ENCODE measurements at places on chromosomes 4 and X.

DNA sequence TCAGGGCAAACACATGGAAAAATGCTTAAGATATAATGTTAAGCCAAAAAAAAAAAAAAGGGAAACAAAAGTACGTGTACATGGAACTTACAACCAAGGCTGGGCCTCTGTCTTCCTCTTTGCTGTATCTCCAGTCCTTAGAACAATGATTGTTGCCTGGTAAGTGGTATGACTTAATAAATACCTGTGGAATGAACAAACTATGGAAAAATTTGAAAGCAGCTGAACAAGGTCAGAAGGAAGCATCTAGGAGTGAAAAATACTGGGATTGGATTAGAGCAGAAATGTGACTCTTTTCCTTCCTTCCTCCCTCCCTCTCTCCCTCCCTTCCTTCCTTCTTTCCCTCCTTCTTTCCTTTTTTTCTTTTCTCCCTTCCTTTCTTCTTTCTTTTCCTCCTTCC, 54.2 kb upstream of the SMIM10 start:
- DNase-seq, result peak; percentile 77

- DNase-seq, result no peak
Measured at GRCh38 chr4:107066621-107067020, 30.5 kb upstream of the DKK2 start.

GRCh38 chr4:40261231-40262076, 64.6 kb downstream of the RHOH start:
- no peak for DNase-seq

- no peak for DNase-seq
Measured at GRCh38 chrX:103338663-103339062, 8.6 kb downstream of the TCEAL7 start.

- DNase-seq, result no peak
Measured at GRCh38 chrX:18983666-18984380, at the start of gene PHKA2. Gene PHKA2 (minus strand): TSS chrX:18984114. CDS start chrX:18983932, 182 bp downstream.

DNA sequence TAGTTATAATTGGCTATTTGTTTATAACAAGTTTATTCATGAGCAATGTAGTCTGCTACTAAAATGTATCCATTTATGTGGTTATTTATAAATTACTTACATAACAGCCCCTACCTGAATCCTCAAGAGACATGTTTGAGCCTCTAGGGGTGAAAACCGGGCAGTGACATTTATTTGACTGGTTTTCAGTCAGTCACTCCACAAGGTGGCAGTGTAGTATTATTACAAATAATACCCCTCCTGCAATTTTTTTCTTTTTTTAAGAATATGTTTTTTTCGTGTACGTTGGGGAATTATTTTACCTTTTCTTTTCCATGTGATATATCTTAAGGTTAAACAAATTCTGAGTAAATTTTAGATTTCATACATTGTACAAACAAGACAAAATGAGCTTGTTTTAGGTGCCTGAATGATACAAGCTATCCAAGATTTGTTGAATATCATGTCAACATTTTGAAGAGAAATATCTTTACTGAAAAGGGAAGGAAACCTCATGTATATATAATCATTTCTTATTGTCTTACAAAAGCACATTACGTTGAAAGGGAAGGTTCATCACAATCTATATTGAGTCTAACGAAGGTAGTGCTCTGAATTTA, 598.7 kb upstream of the TECRL start:
- DNase-seq, result no peak

- peak; percentile 0 for DNase-seq
Measured at GRCh38 chrX:6021316-6022091, 207.2 kb downstream of the NLGN4X start.

GRCh38 chr4:1200425-1201035, 28.1 kb upstream of the SPON2 start:
- DNase-seq, result peak; percentile 95

DNA sequence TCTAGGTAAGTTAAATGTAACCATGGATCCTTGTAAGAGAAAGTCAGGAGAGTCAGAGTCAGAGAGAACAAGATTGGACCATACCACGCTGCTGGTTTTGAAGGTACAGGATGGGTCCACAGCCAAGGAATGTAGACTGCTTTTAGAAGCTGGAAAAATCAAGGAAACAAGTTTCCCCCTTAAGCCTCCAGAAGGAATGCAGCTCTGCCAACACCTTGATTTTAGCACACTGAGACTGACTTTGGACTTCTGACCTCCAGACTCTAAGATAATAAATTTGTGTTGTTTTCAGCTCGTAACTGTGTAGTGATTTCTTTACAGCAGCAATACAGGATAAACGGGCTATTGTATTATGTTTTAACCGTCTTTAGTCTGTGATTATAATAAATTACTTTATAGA, 108.0 kb upstream of the USP38 start:
- DNase-seq, result no peak

GRCh38 chrX:72351606-72352334, 46.1 kb upstream of the CITED1 start:
- DNase-seq, result no peak

- no peak for DNase-seq
Measured at GRCh38 chr4:43332052-43332425, 439.5 kb downstream of the GRXCR1 start.

DNA sequence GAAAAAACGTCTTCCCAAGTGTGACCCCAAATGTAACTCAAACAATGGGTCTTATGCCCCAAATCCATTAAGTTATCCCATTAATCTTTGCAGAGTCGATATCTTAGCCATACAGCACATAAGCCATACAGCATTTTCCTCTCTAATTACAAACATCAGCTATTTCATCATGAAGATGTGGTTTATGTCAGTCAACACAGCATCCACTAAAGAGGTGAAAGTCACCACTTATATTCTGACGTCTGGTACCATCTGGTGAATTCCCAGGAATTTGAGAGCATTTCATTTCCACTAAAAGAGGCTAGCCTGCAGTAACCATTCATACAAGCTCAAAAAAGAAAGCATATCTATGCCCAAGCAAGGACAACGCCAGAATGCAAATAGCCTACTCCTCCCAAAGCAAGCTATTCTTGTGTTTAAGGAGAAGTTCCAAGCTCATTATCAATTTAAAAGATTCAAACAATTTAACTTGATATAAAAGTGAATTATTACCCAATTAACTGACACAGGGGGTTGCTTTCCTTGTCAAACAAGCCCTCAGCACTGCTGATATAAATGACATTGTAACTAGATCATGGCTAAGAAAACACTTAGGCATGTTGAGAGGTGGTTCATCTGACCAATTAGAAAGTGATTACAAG, 203.3 kb downstream of the ANTXR2 start:
- no peak for DNase-seq

DNA sequence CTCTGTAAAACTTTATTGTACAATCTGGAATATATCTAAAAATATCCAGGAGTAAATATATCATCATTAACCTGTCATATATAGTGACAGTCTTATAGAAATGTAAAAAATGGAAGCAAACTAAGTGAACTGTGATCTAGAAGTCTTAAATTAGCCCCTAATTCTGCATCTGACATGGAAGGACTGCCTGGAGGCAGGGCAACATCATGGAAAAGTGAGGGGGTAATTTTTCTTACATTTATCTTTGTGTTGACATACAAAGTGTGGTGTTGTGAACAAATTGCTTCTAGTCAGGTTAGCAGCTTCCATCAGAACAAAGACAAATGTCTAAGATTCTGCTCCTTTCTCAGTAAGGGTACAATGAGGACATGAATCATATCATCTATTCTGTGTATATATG, 186.3 kb downstream of the C4orf33 start:
- DNase-seq, result no peak

DNA sequence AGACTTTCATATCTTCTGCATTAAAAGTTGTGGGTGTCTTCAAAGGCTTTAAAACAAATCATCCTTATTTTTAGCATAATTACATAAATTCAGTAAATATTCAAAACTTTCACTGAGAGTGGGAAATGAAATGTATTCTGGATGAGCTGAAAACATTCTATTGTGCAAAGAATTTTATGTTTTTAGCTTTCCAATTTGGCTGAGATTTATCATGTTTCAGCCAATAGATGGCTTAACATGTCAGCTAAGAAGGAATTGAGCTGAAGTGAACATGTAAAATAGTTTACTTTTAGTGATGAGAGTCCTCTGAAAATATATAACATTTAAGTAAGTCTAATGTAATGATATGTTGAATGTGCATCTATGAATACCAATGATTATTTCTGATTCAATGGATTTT, 213.5 kb upstream of the GIMD1 start:
- DNase-seq, result no peak

DNA sequence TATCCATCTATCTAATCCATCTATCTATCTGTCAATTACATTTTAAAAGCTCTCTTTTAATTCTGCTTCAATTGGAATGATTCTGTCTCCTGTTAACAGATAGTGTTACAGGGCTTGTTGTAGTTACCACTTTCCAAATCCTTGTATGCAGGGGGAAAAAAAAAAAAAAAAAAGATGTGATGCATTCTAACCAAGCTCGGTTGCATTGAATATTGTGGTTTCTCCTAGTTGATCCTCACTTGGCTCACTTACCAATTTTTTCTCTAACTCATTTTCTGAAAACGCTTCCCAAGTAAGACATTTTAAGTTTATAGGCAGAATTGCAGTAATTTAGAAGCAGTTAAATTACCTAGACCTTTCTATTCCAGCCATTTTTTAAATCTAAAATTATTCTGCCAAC, 327.9 kb upstream of the PITX2 start:
- no peak for DNase-seq

DNA sequence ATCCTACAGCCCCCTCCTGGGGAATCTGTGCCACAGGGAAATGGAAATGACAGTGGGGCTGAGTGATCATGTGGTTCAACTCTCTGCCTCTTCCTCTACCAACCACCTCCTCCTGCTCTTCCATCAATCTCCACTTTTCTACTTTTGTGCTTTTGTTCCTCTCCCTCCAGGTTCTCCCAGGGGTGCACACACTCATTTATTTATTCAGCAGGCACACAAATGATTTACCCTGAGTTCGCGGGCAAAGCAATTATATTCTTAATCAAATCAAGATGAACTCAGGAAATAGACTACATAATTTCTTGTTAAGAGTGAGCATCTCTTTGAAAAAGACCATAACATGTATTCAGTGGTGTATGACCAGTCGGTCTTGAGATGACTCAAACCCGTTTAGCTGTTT, 69.2 kb downstream of the VCX3A start:
- no peak for DNase-seq

- DNase-seq, result no peak
Measured at GRCh38 chr4:168845897-168846296, 164.2 kb downstream of the CBR4 start.

GRCh38 chrX:142084611-142085010, 120.5 kb downstream of the MAGEC2 start:
- DNase-seq, result no peak

GRCh38 chrX:12974796-12975669, at the start of gene TMSB4X:
Gene TMSB4X (plus strand): TSS chrX:12975110.
- peak; percentile 74 for DNase-seq

DNA sequence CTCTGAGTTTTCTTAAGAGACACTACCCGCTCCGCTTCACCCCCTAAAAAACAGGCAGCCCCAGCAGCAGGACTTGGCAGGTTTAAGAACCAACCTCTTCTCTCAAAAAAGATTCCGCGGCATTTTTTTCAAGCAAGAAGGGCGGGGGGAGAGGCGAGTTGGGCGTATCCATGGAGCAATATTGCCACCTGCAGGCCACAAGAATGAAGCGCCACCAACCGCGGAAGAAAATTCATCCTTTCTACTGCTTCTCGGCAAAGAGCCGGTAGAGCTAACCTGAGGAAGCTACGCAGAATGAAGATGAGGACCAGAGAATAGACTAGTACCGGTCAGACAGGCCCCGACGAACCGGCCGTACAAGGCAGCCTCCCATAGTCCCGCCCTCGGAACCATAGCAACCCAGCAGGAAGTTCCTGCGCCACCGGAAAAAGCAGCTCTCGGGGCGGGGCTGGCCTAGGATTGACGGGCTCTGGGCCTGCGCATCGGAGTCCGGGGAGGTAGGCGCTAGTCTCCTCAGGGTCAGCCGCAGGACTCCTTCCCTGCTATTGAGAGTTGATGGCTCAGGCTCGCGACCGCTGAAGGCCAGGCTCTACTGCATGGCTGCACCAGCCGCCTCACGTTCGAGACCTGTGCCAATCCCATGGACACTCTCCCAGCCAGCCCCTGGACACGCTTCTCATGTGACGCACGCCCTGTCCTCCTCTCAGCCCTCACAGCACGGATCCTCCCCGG, 76.9 kb downstream of the MAGED4 start:
- DNase-seq, result peak; percentile 85

DNA sequence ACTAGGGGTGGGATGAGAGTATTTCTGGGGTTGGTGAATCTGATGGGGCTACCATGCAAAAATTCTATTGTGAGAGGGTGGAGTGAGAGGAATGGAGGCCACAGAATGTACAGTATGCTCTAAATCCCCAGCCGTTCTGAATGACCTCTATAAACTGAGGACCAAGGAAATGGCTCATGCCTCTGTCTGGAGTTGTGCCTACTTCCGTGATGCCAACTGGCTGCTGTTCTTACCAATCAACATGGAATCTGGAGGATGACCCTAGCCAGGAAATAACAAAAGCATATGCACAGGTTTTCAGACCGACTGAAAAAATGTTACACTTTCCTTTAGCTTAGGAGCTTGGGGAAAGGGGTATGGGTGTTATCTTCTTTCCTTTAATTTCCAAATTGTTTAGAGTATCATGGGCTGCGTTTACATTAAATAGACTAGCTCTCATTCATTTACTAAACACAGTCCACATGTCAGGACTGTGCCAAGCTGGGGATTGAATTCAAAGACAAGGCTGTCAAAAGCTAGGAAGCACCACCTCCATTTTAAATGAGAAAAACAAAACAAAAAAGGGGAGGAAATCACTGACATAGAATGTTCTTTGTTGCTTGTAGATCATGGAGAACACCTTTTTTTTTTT, 20.2 kb upstream of the CCKAR start:
- peak; percentile 11 for DNase-seq

DNA sequence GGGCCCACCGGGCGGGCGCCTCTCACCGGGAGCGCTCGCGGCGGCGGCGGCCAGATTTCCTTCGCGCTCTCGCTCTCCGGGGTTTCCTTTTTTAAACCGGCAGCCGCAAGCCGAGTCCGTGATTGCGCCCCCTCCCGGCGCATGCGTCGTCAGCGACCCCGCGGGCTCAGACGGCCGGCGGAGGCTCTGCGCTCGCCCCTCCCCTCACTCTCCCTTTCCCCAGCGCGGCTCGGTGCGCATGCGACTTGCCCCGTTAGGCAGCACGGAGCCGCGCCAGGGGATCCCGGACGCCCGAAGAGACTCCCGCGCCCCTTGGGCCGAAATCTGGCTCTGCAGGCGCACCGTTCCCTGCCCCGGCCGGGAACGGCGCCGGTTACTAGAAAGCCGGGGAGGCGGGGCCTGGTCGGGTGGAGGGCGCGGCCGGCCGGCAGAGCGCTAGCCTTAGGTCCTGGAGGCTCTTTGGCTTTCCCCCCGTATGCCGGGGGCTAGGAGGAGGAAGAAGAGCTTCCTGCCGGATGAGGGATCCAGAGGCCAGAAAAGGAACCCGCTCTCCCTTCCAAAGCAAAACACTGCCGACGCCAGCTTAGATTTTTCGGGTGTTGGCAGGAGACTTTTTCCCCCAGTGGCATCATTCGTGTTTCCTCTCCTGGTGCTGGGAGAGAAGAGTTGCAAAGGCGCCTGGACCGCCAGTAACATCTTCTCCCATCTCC, at the start of gene CLOCK:
Gene CLOCK, minus strand, starts transcription at position 154 of the 710 bp plus-strand sequence. CDS start 64,124 bp downstream, outside the sequence.
- peak; percentile 85 for DNase-seq

DNA sequence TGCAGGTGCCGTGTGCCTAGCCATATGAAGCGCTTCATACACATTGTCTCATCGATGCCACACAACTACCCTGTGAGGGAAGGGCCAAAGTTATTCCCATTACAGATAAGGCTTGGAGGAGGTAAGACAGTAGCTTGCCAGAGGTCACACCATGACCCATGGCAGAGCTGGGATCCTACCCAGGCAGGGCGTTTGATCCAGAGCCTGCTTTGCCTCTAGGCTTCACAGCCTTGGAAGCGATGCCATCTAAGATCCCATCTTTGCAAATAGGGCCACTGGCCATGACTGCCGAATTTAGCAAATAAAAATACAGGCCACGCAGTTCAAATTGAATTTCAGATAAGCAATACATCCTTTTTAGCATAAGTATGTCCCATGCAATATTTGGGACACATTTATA, 358.2 kb downstream of the BCOR start:
- no peak for DNase-seq

Data from IMR-90 (cell line).